ENCODE measurements at places on chromosomes 16 and 17.
A peak's percentile ranks its signal among the peaks of the same experiment; 100 is the strongest.

DNA sequence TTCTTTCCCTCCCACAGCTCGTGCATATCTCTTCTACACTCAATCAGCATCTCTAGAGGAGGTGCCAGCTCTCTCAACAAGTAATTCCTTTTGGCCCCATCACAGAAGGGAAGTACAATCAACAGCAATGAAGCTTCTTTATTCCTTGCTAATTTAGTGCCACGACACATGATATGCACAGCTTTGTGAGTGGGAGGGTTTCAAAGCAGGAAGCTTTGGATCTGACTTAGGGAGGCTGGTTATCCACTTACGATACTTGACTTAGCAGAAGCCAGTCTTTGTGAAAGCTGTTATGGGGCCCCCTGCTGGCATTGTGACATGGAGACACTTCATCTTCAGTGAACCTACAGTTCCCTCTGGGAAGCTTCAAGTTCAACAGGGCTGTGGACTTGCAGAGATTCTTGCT, 81.0 kb downstream of the TMEM100 start:
- DNase-seq = no peak

GRCh38 chr16:88703486-88704309, 2.5 kb downstream of the RNF166 start:
- DNase-seq = no peak

DNA sequence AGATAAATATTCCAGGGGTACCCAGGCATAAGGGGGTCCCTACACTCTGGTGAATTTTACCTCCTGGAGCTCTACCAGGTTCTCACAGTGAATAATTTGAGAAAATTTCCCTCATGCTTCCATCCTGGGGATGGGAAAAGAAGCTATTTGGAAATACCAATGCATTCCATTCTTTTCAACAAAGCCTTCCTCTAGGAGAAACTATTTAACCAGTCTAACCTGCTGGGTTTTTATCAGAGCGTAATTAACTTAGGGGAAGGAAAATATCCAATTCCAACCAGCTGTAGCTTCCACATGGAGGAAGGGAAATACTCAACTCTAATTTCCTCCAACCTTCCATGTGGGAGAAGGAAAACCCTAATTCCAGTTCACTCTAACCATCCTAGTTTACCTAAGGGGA, 17.0 kb downstream of the MFSD6L start:
- DNase-seq = no peak

DNA sequence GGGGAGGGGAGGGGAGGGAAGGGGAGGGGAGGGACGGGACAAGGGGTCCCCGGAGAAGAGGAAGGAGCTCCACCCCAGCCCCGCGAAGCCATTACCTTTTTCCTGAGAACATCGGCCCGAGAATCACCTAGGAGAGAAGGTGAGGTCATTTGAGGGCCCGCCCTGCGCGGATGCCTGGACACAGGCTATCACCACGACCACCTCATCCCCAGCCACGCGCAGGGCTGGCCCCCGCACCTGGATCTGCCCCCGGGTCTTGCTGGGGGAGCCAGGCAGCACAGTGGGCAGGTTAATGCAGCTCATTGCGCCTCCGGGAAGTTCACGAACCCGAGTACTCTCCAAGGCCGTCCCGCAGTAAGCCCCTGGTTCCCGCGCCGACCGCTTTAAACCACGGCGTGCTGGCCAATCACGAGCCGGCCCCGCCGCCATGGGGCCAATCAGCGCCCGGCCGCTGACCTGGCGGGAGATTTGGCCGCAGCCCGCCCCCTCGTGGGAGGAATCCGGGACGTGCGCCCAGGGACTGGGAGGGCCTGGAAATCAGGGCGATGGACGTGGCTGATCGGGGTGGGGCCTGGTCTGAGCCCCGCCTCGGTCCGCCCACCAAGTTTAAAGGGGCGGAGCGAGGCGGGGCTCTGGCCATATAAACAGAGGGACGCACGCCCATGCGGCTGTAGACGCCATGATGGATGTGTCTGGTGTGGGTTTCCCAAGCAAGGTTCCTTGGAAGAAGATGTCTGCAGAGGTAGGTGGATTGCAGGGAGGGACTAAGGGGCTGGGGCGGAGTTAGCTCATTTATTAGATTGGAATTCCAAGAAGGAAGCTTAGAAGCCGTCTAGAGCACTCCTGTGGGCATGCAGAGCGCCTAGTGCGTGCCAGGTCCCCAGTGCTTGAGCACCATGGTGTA, at the start of the genes AFMID and TK1:
Gene AFMID, plus strand, starts transcription at position 671 of the 904 bp plus-strand sequence. Its CDS starts 9 bp downstream, at position 680.
Gene TK1, minus strand, starts transcription at position 361 of the 904 bp plus-strand sequence. Its CDS starts 58 bp downstream, at position 303.
- DNase-seq = peak; percentile 98

DNA sequence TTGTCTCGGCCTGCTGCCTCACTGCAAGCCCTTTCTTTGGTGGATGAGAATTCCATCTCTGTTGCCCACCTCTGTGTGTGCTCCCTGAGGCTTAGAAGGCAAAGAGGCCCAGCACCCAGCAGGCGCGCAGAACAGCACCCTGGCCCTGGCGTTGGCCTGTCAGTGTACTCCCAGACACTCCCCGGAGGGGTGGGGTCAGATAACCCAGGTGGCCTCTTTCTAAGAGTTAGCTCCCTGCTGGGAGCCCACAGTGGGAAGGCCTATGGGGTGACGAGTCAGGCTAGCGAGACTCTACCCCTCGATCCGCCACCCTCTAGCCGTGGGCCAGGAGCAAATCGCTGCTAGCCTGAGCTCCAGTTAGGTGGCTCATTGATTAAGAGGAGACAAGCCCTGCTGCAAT, 38.1 kb downstream of the SRL start:
- no peak for DNase-seq

- no peak for DNase-seq
These were observed 161.9 kb downstream of the WSCD1 start for GRCh38 chr17:6231886-6232731.

DNA sequence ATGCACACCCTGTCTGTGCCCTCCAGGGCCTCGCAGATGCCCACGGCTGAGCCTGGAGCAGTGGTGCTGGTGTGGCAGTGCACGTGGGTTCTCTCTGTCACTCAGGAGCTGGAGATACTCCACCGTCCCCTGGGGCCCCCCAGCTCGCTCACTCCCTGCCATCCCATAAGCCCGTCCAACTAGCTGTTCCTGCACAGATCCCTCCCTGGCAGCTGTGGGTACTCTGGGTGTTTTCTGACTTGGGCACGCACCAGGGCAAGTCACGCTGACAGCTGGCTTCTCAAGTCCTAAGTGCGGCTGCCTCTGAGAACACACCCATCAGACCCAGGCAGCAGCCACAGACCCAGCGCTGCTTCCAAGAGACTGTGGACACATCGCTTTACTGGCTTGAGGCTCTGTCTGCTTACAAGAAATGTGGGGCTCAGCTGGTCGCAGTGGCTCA, 25.4 kb upstream of the ITGB4 start:
- DNase-seq = no peak

GRCh38 chr17:40697297-40697696, 6.3 kb downstream of the KRT24 start:
- DNase-seq = no peak

DNA sequence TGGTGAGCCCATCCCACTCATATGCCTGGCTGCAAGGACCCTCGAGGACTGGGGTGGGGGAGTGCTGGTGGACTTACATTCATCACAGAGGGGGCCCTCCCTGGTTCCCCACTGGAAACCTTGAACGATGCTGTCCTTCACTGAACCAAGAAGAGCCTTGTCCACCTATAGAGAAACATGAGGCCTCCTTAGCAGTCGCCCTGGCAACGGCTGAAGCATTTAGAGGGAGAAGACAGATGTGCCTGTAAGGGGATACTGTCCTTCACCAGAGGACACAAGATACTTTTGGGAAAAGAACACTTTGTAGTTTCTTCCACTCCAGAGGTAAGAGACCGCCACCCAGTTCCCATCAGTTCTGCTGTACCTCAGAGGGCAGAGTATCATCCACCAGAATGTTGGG, 6.5 kb downstream of the HIGD1B start:
- no peak for DNase-seq

DNA sequence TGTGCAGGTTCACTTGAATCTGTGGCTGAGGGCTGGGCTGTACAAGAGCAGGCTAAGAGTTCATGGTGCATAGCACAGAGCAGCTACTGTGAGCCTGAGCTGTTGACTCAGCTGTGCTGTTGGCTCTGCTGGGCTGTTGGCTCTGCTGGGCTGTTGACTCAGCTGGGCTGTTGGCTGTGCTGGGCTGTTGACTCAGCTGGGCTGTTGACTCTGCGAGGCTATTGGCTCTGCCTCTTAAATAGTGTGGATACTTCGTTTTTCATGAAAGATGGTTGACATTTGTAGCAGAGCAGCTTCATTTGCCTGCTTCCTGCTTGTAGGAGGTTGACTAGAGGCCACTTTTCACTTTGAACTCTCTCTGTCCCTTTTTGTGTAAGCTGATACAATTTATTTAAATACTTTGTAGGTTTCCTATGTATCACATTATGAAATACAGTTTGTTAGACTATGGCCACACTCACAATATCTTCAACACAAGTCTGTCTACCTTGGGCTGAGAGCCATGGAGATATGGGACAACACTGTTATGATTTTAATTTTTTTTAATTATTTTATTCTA, 40.3 kb upstream of the CCNF start:
- DNase-seq = no peak

DNA sequence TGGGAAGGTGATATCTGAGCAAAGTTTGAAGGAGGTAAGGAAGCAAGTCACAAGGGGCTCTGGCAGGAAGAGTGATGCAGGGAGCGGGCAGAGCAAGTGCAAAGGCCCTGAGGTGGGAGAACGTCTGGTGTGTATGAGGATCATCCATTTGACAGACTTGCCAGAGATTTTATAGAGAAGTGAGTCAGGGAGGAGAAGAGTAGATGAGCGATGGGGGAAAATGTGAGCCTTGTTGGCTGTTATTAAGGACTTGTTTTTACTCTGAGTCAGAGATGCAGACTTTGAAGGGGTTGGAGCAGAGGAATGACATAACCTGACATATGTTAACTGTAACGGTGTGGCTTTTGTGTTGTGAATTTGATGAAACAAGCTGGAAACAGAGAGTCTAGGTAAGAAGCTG, 3.5 kb upstream of the CLEC10A start:
- DNase-seq = no peak

DNA sequence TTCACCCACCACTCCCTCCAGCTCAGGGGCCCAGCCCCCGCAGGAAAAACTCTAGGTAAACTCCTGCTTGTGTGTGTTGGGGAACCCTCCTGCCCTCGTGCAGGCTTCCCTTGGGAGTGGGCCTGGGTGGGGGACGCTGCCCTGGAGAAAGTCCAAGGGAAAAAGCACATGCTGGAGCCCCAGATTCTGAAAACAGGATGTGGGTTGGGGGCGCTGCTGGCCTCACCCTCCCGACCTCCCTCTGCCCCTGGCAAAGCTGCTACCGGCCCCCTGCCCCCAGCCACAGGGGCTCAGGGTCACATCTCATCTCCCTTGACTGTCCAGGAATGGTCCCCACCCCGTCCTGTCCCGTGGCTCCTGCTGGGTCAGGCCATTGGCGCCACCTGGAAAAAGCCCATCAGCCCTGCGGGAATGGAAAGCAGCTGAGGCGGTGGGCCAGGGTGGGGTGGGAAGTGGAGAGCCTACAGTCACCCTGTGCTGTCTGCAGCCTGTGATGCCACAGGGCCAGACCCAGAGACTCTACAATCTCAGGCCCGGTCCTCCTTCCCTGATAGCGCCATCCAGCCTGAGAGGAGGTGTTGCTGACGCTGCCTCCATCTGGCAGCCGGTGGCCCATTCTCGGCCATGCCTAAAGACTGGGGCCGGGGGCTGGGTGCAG, 2.5 kb upstream of the GJD3 start:
- DNase-seq = peak; percentile 8

GRCh38 chr17:50209472-50210239, 8.2 kb upstream of the COL1A1 start:
- DNase-seq = no peak

GRCh38 chr16:2194852-2195321, 1.5 kb downstream of the CASKIN1 start:
- DNase-seq = peak; percentile 75

- DNase-seq = no peak
These were observed 83.4 kb downstream of the HIC1 start for GRCh38 chr17:2138318-2138717.

DNA sequence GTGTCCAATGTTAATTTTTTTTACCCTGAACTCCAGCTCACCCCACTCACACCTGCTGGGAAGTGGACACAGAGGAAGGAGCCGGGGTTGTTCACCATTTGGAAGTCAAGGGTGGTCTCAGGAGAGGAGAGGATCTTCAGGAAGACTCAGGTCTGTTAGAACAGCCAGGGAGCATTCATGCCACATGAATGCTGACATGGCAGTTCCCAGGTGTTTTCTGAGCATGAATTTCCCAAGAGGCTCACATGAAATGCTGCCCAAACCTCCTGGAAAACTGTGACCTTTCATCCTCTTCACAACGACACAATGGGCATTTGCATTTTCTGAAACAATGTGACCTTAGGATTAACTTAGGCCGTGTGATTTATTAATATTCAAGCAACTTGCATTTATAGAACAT, 2409.2 kb downstream of the TP53TG3F start:
- no peak for DNase-seq

DNA sequence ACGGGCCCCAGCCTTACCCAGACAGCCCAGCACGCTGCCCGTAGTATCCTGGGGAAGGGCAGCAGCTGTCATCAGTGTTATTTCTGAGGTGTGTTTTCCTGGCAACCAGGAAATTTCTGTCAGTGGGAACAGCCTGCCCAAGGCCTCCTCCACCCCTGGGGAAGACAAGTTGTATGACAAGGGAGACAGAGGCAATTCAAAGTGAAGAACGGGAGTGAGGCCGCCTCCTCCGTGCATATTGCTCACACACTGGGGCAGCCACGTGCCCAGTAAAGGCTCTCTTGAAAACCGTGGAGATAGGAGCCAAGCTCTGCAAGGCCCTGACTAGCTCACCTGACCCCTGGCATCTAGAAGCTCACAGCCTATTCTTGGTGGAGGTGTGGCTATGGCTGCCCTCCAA, 57.6 kb downstream of the RAI1 start:
- DNase-seq = no peak

GRCh38 chr16:70529051-70529777, 5.6 kb downstream of the SF3B3 start:
- DNase-seq = no peak

DNA sequence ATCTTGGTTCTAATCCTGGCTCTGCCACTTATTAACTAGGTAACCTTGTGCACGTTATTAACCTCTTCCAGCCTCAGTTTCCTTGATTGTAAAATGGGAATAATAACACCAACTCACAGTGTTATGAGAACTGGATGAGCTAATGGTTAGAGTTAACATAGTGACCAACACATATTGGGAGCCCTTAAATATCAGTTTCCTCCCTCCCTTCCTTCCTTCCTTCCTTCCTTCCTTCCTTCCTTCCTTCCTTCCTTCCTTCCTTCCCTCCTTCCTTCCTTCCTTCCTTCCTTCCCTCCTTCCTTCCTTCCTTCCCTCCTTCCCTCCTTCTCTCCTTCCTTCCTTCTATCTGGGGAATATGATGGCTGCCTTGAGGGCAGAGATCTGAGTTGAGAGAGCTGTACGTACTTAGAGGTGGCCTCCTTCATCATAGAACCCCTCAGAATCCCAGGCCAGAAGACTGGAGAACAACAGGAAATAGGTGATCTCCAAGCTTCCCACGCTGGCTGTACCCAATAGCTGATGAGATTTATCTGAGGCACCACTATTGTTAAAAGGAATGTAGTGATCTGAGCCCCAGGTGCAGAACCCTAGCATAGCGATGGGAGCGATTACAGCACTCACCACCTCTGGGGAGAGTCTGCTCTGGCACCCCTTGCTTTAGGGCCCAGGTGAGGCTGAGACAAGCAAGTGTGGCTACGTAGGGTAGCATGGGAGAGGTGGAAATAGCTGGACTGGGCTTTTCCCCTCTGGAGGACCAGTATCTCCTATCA, 26.2 kb downstream of the CCR7 start:
- DNase-seq = no peak

Measured in D721Med (cell line).